ENCODE measurements at places on chromosomes 2 and 18. TPM values are rescaled to one million over a fixed set of nuclear protein-coding genes. Genes with fewer than 3 reads are reported as not detected.

DNA sequence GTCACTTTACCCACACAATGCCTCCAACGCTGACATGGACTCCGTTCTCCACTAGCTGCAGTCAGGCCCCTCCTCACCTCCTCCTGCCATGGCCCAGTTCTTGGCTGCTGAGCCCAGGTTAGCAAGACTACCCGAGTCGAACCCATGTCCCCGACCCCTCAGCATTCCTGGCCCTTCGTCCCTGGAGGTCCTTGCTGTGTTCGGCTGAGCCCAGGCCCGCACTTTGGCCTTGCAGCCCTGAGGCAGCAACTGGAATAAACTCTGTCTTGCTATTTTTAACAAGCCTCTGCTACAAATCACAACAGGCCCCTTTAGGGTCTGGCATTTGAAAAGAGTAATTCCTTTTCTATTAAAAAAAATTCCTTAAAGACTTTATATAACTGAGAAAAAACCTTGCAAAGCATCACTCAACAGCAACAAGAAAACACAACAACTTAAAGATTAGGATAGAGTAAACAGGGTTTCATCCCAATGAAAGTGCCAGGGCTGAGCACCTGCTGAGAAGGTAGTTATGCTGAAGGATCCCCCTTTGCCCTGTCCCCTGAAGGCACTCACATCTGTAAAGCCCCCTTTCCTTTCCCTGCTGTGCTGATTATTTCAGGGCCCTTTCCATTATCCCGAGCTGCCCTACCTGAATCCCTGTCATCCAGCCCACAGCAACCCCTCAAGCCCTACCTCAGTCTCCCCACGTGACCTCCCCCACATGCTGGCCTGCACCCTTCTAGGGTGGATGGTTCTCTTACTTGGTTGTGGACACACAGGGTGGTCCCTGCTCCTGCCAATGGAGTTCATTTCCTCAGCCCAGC lies 120.0 kb upstream of the SNTG2 start:
- no peak for DNase-seq

GRCh38 chr2:232439758-232440135 lies 16.2 kb upstream of the ALPI start:
- DNase-seq: no peak

DNA sequence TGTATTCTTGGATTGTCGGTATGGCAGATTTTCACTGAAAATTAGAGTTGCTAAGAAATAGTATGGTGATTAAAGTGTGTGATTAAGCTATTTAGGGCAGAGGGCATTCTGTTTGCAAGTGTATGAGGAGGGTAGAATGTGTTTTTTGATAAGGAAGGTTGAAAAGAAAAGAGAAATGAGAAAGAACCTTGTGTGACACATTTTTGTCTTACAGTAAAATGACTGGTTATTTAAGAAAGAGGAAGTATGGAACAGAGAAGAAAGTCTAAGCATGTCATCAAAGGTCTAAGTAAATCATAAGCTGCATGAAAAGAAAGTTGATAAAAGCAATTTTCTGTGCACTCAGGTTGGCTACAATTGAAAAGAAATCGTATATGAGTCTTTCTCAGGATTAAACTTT lies 5.2 kb upstream of the RSAD2 start:
- DNase-seq: no peak

GRCh38 chr2:234406085-234406484 lies 90.8 kb downstream of the ARL4C start:
- DNase-seq: peak; percentile 30

- no peak for DNase-seq
These were observed 557.5 kb downstream of the DSC3 start for GRCh38 chr18:30485078-30485477.

DNA sequence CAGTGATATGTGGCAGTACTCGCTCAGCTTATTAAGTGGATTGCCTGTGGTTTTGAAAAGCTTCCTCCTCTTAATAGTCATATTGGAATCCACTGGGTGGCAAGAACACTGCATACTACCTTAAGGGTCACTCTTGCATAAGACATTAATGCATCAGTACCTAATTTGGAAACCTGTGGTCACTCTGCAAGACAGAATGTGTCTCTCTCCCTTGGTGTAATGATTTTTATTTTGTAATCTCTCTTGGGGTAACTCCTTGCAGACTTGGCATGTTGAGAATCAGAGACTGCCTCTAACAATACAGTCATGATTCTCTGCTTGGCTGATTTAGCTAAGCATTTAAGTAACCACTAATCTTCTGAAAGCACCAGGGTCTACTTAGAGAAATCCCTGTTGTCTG lies 33.0 kb upstream of the IER3IP1 start:
- no peak for DNase-seq

GRCh38 chr2:192151853-192152252 lies 42.9 kb downstream of the TMEFF2 start:
- DNase-seq: no peak

GRCh38 chr18:36628435-36629137 lies 200.2 kb downstream of the TPGS2 start:
- no peak for DNase-seq

GRCh38 chr2:6785493-6785892 lies 80.2 kb downstream of the CMPK2 start:
- no peak for DNase-seq

DNA sequence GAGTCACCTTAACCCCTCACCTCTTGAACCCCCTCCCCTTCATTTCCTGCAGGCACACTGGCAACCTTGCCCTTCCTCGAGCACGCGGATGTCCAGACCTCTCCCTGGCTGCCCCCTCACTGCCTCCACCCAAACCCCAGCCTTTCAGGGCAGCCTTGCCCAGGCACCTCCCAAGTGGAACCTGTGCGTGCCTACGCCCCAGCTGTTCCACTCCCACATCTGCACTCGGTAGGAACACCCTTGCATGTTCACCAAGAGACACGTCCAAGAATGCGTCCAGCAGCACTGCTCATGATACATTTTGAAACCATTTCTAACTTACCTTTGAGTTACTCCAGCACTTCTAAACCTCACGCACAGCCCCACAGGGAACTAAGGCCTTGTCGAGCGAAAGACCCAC lies 93.8 kb upstream of the YWHAQ start:
- DNase-seq: no peak

DNA sequence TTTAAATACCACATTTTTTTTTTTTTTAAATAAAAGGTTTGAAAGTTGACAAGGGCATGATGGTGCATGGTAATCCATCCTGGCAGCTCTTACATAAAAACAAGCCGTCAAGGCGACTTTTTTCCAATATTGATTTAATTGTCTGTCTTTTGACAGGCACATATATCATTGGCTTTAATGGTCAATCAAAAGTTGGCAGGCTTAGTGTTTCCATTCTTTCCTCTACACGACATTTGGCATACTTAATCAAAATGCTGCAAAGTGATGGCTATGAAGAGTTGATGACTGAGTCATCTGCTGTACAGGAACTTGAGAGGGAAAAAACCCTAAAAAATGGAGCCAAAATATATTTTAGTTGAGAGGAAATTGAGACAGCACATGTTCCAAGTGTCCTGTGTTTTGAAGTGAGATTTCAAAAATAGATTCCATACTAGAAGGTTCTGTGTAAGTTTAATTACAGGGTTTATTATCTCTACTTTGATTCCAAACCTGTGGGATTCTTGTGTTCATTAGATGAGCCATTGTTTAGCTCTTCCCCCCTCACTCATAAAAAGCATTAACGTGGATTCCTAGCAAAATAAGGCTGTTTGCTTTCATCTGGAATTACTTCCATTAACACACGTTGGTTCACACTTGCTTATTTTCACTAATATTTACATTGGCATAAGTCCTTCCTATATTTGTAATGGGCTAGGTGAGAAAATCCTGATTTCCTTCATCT lies 3.2 kb downstream of the TSHZ1 start:
- no peak for DNase-seq

GRCh38 chr2:174552880-174553279 lies 44.7 kb downstream of the WIPF1 start:
- DNase-seq: no peak

GRCh38 chr2:181646415-181646987 lies 10.4 kb downstream of the CERKL start:
- no peak for DNase-seq

DNA sequence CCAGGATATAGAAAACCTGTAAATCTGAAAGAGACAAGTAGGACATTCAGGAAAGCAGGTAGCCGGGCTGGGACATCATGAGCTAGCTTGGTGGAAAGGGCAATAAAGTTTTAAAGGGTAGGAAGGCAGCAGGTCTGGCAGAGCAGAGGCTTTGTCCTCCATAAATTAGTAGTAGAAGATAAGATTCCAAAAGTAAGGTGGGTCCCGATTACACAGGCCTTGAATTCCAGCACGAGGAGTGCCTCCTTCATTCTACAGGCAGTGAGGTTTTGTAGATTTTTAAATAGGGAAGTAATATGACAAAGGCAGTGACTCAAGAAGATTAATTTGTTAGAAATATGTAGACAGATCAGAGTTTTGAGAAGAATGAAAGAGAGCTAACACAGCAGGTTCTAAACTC lies 160.7 kb downstream of the DTNB start:
- no peak for DNase-seq

DNA sequence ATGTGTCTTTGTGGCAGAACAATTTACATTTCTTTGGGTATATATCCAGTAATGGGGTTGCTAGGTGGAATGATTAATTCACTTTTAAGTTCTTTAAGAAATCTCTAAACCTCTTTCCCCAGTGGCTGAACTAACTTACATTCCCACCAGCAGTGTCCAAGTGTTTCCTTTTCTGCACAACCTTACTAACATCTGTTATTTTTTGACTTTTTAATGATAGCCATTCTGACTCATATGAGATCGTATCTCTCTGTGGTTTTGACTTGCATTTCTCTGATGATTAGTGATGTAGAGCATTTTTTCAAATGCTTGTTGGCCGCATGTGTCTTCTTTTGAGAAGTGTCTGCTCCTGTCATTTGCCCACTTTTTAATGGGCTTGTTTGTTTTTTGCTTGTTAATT lies 43.1 kb upstream of the PTH2R start:
- no peak for DNase-seq

DNA sequence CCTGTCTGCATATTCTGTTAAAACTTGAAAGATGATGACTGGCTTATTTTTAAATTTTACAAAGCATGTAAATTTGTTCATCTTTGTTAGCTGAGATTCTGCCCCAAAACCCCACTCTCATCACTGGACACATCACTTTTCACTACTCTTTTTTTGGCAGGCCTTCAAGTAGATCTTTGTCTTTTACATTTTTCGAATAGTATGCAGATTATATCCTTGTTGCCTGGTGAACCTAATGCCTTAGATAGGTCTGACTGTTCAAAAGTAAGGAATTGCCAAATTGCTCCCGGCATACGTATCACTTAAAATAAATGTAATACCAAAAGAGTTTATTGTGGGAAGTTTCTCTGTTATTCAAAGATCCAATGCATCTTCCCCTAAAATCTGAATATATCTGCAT lies 303.3 kb downstream of the XIRP2 start:
- DNase-seq: no peak

- DNase-seq: no peak
These were observed 50.9 kb downstream of the PHLPP1 start for GRCh38 chr18:62766266-62766665.

- DNase-seq: no peak
These were observed 35.7 kb downstream of the DYNAP start for GRCh38 chr18:54626779-54627178.

DNA sequence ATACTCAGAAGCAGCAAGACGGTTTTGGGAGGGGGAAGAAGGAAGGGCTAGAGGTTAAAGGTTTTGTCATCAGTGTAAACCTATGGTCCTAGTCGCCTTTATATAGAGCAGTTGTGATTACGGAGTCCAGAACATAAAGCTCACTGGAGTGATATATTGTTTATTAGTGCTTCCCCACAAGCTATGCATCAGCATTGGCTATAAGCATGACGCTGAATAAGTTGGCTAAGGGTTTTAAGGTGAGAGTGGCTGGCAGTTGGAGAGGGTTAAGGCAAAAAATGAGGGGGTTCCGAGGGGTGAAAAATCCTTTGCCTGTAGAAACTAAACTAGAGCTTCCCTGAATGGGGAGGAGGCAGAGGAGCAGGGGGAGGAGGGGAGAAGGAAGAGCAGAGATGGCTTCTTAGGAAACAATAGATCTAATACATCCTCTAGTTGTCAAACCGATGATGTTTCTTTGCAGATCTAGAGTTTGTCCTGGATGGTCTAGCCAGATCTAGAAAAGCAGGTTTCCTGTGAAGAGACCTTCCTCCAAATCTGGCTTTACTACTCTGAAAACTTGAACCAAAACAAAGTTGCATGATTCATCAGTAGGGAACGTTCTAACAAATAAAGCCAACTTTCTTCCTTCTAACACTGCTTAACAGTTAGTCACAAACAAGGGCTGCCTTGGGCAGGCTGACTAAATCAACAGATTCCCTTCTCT lies 2.5 kb downstream of the KLF7 start:
- peak; percentile 53 for DNase-seq

GRCh38 chr2:95314598-95314963 lies 17.4 kb downstream of the KCNIP3 start:
- DNase-seq: no peak

GRCh38 chr2:205117125-205117524 lies 565.2 kb upstream of the NRP2 start:
- DNase-seq: no peak

DNA sequence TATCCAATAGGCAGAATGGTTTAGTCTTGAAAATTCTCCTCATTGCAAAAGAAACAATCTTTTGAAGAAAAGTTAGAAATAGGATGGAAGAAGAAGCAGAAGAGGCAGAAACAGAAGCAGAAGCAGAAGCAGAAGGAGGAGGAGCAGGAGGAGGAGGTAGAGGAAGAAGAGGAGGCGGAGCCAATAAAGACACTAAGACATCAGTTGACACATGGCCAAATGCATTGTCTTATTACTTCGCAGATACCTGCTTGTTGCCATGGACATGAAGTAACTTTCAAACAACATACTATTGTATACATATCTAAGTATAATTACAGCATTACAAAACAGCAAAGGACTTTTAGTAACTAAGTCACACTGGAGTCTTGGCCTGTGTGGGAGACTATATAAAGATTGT lies 606.3 kb downstream of the METTL4 start:
- no peak for DNase-seq

- no peak for DNase-seq
These were observed 324.1 kb downstream of the LPIN1 start for GRCh38 chr2:12070581-12070980.

DNA sequence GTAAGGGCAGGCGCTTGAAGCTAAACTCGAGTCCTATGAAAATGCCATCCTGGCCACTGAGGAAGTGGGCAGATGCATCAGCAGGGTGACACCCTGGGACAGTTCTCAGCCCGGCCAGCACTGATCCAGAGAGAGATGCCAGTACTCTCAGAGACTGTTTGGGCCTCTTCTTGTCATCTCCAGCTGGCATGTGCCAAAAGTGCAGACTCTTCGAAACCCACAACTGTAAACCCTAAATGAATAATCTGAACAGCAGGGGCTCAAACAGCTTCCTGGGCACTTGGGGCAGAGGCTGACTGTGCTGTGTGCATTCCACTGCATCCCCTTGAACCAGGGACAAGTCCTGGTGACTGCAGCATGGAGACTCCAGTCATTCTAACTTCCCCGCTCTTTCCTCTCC lies 204.2 kb upstream of the SMAD2 start:
- DNase-seq: no peak

- DNase-seq: no peak
These were observed 149.7 kb downstream of the MREG start for GRCh38 chr2:215863687-215864086.

PID1 gene
- 57.0 TPM for polyA plus RNA-seq

CNNM4 gene
- 6.3 TPM for polyA plus RNA-seq

IL18RAP gene
- polyA plus RNA-seq: not detected

IKZF2 gene
- 1.3 TPM for polyA plus RNA-seq

REG1B gene
- not detected for polyA plus RNA-seq

BOLL gene
- not detected for polyA plus RNA-seq

DNAJC27 gene
- polyA plus RNA-seq: 4.0 TPM

THSD7B gene
- polyA plus RNA-seq: 1.8 TPM

ADD2 gene
- 67.0 TPM for polyA plus RNA-seq

CNDP1 gene
- 90.4 TPM for polyA plus RNA-seq

ARL4C gene
- polyA plus RNA-seq: 72.1 TPM

SLC30A3 gene
- polyA plus RNA-seq: 7.4 TPM

TNS1 gene
- 23.1 TPM for polyA plus RNA-seq

BCL11A gene
- 22.7 TPM for polyA plus RNA-seq

Measured in brain (organoid and tissue), 16 donors.